ENCODE measurements at places on chromosomes 1 and 21.

GRCh38 chr1:199619223-199619622 lies 408.3 kb upstream of the NR5A2 start:
- DNase-seq: no peak

DNA sequence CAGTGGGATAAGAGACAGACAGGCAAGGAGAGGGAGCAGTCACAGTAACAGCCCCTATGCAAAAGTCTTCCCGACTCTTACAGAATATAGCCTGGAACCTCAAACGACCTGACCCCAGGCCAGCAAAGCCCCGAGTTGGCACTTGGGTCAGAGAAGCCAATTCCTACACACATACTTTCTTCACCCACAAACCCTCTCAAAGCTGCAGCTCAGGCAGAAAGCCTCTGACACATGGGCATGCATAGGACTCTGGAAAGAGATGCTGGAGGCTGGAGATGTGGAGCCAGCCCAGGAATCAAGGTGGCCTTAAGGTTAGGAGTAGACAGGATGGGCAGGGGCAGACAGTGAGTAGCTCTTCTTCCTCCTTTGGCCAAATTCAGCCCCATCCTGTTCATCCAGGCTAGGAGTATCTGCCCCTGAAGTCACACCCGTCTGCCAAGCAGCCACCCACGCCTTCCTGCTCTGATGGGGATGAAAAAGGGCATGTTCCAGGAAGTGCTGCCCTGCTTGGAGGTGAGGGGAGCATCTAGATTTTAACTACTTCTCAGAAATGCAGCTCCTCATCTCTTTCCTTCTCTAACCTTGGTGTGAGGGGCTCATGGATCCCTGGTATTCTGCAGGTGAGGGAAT lies 7.8 kb downstream of the SLC41A1 start:
- DNase-seq: no peak

GRCh38 chr1:66353257-66353656 lies 180.7 kb upstream of the SGIP1 start:
- no peak for DNase-seq

DNA sequence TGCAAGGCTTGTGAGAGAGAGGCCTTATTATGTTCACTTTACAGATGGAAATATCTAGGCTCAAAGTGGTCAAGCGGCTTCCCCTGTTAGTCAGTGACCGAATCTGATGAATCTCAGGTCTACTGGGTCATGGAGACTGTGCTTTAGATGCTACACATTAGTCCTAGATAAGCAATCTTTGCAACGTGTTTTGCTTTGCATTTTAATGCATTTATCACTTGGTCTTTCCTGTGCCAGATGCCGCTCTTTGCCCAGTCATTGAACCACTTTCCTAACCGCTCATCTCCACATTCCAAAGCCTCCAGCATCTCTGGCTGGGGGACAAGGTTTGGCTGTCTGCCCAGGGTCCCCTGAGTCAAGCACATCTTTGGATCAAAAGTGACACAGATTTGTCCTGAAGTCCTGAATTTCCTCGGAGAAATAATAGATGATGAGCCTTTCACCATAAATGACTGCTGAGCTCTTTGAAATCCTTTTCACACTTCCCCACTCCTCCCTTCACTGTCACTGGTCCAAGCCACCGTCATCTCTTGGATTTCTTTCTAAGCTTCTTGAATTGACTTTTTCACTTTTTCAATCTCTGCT lies 96.0 kb upstream of the USP24 start:
- DNase-seq: no peak

DNA sequence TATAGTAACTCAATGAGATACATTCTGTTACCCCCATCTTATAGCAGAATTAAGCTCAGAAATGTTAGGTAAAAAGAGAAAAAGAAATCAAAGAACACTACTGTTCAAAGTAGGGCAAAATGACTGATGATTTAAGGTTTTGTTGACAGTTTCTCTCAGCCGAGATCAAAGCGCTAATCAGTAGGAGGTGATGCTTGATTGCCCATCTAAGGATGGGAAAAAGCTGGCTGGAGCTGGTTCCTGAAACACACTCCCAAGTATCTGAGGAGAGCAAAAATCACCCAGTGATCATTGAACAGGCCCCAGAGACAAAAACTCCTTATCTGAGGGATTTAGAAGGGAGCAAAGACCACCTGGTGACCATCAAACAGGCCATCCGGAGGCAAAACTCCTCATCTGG lies 64.5 kb upstream of the CSF1 start:
- DNase-seq: no peak

GRCh38 chr1:5734414-5734813 lies 257.8 kb downstream of the NPHP4 start:
- no peak for DNase-seq

GRCh38 chr21:46182548-46183336 lies 1.5 kb downstream of the SPATC1L start:
- no peak for DNase-seq

DNA sequence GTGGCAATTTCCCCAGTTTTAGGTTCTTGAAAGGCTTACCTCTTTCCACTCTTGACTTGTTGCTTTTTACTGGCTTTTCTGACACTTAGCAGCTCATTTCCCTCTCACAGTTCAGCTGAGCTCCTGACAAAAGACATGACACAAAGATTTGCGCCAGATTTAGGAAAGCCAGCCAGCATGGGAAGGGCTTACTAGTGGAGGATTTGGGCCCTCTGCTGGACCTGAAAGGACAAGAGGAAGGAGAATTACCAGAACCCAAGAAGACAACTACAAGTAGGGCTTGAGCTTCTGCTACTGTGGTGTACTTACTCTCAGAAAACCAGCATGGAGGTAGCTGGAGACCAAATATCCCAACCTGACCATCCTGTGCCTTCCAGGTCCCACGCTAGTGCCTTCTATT lies 784.5 kb downstream of the BRINP3 start:
- no peak for DNase-seq

DNA sequence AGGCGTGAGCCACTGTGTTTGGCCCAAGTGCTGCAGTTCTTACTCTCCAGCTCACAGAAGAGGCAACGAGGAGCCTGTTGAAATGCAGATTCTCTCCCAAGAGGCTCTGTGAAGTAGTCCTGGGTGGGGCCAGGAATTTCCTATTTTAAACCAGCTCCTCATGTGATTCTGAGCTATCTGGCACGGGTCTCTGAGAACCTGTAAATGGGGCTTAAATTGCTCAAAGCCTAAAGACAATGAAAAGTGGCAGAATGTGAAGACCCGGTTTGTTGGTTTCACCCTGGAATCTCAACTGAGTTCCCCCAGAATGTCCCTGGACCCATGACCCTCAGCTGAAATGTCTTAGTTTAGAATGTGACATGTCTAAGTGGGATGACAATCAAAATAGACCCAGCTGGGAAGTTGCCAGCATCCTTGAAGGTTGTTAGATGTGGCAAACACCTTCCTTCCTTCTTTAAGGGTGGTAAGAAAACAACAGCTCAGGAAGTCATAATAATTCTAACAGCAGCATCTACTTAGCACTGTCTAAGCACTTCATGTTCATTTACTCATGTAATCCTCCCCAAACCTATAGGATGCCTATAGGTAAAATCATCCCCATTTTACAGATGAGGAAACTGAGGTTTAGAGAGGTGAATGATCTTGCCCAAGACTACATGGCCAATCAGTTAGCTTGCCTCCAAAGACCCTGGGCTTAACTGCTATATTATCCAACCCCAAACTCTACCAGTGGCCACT lies 20.9 kb upstream of the ATP5PO start:
- no peak for DNase-seq

DNA sequence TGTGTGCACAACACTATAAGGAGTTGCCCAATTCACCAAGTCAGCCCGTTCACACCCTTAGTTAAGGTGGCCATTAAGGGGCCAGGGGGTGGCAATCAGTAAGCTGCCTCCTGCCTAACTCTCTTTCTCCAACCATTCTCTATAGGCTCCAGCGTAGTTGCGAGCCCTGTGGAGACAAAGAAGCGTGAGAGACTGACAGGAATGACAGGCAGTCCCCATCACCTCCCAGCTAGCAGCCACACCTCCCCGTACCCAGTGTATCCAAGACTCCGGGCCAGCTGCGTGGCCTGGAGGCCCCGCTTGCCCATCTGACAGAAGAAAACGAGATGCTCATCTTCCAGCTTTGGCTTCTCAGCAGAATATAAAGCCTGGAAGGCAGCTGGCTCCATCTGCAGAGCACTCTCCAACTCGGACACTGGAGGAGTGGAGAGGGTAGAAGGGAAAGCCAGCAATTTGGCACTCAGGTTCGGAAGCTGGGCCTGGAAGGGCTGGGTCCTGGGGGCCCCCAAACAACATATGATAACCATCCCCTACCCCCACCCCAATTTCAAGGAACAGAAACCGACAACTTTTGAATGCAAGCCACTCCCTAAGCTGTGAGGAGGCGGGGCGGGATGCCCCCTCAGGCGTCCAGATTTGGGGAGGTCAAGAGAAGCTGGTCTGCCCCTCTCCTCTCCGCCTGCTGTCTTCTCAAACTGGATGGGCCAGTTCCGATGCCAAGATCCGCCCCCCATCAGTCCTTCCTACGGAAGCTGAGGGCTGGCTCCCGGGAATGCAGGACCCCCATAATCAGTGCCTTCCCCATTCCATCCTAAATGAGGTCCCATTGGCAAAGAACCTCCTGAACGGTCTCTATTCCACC lies 872 bp downstream of the TSTD1 start:
- DNase-seq: no peak

- DNase-seq: no peak
These were observed 2.5 kb upstream of the BCL10 start for GRCh38 chr1:85278853-85279314.

GRCh38 chr1:2221271-2221670 lies 6.8 kb upstream of the SKI start:
- DNase-seq: no peak

- peak; percentile 43 for DNase-seq
These were observed 39.4 kb downstream of the ZP4 start for GRCh38 chr1:237851210-237851845.

DNA sequence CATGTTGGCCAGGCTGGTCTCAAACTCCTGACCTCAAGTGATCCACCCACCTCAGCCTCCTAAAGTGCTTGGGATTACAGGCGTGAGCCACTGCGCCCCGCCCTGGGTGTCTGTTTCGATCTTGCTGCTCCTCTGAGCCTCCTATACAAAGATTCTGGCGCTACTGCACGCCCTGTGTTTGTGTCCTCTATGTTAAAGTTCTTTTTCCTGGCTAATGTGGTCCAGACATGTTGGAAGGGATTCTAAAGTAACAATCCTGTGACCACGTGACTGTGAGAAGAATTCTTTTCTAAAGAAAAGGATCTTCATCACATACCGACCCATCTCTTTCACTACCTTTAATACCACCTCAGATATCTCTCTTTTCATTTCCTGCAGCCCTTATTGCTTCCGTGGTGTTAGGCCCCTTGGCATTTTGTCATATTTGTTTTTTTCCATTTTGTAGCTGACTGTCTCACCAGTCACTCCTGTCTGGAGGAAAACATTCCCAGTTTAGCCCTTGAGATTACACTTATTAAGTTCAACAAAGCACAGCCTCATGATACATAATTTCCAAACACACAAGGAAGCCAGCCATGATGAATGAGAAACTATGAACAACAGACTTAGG lies 27.2 kb upstream of the ENO1 start:
- DNase-seq: no peak

GRCh38 chr1:21435646-21436487 lies 4.1 kb upstream of the NBPF3 start:
- DNase-seq: no peak

DNA sequence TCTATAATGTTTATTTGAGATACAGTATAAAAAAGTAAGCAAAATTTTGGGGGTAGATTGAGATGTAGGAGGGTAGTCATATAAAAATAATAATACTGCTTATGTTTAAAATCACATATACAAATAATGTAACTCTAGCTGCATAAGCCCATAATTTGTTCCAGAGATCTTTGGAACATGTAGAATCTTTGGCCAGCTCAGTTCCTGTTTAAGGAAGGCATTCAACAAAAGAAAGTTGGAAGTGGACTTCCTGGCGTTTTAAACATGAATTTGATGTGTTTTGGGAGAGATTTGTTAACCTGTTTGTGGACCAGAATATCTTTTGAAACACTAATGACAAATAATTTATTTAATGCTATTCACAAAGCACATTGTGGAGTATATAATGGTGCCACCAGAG lies 27.7 kb downstream of the GIPC2 start:
- no peak for DNase-seq

DNA sequence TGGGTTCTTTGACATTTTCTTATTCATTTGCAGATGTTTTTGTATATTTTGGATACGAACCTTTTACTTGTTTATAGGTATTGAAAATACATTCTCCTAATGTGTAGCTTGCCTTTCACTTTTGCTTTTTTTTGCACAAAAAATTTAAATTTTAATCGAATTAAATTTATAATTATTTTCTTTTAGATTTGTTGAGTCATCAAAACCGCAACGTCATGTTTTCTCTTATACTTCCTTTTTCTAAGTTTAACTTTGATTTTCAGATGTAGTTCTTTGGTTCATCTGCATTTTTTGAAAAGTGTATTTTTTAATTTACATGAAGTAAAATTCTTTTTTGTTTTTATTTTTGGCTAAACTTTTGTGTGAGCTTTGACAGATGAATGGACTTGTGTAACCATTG lies 243.7 kb upstream of the DPYD start:
- DNase-seq: no peak

DNA sequence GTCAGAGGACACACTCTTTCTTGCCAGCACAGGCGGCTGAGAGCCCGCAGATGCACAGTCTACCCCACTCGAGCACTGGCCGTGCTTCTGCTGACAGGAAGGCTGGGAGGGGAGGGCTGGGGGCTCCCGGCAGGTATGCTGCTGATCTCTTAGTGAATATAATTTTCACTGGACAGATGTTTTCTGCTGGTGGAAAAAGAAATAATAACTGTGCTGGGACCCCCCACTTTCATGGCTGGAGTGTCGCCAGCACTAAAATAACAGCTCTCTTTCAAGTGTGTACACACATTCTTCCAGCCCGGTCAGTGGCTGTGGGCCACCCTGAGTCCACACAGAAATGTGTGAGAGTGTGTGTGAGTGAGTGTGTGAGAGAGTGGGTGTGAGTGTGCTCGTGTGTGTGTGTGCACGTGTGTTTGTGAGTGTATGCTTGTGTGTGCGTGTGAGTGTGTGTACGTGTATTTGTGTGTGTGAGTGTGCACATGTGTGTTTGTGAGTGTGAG lies 167.7 kb upstream of the USP24 start:
- no peak for DNase-seq

GRCh38 chr1:99540744-99541143 lies 105.2 kb upstream of the PALMD start:
- no peak for DNase-seq

DNA sequence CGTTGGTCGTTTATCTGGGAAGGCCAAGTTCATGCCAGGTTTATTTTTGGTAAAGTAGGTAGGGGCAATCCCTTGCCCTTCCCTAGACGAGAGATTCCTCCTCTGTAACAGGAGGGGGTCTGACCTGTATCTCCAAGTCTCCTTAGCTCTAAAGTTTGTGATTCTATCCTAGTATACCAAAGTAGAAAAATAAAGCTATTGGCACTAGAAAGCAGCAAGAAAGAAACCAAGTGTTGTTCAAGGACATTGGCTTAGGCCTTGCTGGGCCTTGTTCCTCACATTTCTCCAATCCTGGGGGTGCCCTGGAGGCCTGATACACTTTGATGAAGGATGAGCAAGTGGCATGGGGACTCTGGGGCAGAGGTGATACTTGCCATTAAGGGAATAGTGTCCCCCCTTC lies 814 bp downstream of the MTARC2 start:
- DNase-seq: no peak

- no peak for DNase-seq
These were observed 973 bp downstream of the C1orf74 start for GRCh38 chr1:209783386-209783785.
